CD8-positive, alpha-beta T cell (primary cell): ENCODE measurements at places on chromosomes 11 and 22.

DNA sequence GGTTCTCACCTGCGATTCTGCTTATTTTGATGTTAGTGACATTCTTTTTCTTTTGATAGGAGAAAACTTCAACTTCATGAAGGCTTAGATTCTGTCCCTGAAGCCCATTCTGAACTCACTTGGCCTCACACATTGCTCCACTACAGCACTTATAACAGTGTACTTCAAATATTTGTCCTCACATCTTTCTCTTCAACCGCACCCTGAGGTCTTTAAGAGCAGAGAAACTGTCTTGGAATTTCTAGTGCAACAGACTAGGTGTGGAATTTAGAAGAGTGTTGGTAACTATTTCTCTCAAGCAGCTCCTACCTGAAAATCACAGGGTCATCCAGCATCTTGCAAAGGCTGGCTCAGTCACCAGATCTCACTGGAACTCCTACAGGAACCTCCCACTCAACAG is 7.8 kb downstream of the MRGPRX3 start:
- DNase-seq: no peak

DNA sequence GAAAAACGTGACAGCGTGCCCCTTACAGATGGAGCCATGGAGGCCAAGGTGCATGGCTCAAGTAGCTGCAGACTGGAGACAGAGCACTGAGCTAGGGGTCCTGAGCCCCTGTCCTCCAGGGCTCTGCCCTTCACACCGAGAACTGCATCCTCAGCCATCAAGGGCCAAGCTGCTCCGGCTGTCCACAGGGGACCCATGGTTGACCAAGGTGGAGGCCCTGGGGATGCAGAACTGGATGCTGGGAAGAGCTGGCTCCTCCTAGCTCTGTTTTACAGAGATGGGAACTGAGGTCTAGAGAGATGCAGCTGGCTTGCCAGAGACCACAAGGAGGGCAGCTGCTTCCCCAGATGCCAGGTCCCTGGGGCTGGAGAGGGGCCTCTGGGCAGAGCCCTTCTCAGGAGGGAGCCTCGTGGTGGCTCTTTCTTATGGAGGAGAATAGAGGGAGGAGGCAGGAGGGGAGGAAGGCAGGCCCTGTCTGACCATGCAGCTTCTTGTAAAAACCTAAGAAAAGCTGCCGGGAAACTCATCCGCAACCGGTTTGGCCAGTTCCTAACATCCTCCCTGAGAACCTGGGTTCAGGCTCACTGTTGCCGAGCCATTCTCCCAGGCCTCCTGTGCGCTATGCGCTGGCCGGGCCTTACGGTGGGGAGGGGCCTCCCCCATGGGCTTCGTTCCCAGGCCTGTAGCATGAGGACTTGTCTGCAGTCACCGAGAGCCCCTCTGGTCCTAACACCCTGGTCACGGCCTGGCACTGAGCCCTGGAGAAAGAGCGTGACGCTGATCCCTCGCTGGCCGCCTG is 80.6 kb downstream of the WNT7B start:
- DNase-seq: no peak

DNA sequence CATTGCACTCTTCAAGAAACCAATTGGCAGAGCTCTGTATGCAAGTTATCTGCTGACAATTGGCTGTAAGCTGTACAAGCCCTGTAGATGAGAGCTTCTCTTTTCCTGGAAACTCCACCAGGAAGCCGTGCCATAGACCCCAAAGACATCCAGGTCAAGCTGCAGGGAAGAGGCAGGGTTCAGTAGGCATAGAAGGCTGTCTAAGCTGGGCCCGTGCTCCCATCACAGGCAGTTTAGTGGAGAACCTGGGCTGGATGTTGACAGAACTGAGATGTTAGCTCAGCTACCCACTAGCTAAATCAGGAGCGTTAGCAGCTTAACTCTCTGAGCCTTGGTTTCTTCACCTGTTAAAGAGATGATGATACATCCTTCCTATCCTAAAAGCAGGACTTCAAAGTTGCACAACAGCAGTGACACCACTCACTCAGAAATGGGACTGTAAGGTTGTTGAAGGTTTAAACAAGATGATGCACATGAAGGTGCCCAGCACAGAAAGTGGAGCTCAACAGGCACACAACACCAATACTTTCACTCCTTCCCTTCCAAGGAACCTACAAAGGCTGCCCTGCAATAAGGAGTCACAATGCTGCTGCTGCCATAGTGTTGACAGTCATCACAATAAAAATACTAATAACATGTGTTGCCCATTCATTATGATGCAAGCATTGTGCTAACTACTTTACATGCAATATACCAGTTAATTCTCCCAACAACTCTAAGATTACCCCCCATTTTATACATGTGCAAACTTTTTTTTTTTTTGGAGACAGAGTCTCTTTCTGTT is 115.4 kb downstream of the ZBTB16 start:
- DNase-seq: no peak

DNA sequence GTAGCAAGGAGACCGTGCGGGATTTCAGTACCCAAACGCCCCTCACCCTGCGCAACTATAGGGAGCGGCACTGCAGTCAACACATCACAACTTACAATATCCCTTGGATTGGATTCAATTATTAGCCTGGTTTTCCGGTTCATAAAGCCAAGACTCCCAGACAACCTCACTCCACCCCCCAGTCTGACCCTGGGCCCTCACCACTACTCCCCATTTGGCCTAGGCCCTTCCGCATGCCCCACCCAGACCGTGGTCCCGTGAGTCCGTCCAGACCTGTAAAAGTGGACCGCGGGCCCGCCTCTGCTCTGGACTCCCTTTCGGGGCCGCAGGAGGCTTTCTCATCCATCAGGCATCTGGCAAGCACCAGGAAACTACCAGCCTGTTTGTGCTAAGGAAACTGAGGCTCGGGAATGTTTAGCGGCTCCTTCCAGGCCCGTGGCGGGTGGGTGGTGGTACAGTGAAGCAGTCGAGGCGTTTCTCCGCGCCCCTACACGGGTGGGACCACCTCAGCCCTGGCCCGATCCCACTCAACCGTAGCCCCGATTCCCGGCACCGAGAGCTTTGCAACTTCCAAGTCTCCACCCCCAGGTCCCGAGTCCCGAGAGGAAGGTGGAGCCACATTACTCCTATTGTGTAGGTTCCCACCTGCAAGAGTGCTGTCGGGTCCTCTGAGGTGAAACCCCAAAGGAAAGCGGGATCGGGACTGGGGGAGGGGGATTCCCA is 679 bp upstream of the DPP3 start:
- DNase-seq: no peak

GRCh38 chr11:120501440-120501839 is 10.1 kb upstream of the GRIK4 start:
- no peak for DNase-seq
